Fibroblast of skin of left biceps (primary cell): ENCODE measurements at places on chromosomes 1 and 21.

DNA sequence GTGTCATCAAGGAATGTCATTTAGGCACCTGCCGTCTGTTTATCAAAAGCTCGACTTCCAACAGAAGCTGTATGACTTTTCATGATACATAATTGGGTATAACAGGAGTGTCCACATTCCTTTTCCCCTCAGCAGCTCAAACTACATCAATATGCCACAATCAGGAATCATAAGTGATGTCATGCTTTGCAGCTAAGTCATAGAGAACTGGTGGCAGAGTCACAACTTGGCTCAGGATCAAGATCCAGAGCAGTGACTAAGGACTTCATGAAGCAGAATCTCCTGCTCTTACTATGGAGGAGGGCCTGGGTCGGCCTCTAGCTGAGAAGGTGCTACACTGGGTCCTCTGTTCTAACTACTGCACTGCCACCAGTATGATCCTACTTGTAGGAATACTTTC is 36.5 kb upstream of the AGBL4 start:
- no peak for DNase-seq

DNA sequence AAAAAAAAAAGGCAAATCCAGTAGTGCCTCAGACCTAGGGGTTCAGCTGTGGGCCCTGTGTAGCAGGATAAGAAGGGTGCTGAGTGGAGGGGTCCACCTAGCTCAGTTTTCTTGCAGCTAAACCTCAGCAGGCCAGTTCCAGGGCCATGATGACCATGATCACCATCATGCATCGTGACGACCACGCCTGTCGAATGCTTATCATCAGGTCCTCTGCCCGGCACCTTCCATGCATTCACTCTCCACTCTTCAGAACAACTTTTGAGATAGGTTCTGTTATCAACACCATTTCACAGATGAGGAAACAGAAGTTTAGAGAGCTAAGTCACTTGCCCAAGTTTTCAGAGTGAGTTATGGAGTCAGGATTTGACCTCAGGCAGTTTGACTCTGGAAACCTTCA is 54.9 kb downstream of the ACBD3 start:
- no peak for DNase-seq

DNA sequence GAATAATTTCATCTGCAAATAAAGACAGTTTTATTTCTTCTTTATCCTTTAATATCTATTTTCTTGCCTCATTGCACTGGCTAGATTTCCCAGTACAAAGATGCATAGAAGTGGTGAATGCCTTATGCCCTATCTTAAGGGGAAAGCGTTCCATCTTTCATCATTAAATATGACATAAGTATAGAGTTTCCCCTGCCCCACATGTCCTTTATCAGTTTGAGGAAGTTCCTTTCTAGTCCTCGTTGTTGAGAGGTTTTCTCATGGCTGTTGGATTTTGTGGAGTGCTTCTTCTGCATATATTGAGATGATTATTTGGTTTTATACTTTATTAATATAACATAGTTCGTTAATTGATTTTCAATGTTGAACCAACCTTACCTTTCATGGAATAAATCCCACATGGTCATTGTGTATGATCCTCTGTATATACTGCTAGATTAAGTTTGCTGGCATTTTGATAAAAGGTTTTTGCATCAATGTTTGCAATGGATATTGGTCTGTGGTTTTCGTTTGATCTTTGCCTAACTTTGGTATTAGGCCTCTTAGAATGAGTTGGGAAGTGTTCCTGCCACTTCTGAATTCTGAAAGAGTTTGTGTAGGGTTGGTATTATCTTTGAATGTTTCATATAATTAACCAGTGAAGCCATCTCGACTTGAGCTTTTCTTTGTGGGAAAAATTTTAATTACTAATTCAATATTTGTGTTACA is 15.6 kb downstream of the PRKACB start:
- no peak for DNase-seq

- DNase-seq = no peak
Measured at GRCh38 chr21:25647647-25648046, 8.6 kb downstream of the JAM2 start.

DNA sequence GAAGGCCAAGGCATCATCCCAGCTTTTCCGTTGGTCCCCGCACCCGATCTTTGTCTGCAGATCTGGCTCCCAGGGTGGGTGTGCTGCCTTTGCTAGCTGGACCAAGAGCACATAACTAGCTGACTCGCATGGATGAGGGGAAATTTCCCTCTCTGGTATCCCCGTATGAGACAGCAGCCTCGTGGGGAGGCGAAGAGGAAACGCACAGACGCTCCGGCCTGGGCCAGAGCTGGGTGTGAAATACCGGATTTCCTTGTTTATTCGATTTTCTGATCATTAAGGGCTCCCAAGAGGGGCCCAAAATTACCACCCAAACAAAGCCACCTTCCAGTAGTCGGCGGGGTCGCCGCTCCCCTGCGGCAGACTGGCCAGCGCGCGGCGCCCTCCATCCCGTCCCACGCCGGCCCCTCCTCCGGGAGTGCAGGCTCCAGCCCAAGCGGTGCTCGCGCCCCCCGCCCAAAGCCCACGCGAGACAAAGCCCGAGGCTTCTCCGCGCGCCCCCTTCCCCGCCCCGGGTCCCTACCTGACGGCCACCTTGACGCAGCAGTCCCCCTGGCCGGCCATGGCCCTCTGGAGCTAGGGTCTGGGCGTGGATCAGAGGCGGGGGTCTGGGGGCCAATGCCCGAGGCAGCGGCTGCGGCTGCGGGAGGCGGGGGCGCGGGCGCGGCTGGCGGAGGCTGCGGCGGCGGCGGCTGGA is 546 bp downstream of the KIF21B start:
- no peak for DNase-seq
